AG04450 (cell line): ENCODE measurements at places on chromosomes 6 and 20. TPM values are rescaled to one million over a fixed set of nuclear protein-coding genes. Genes with fewer than 3 reads are reported as not detected.

DNA sequence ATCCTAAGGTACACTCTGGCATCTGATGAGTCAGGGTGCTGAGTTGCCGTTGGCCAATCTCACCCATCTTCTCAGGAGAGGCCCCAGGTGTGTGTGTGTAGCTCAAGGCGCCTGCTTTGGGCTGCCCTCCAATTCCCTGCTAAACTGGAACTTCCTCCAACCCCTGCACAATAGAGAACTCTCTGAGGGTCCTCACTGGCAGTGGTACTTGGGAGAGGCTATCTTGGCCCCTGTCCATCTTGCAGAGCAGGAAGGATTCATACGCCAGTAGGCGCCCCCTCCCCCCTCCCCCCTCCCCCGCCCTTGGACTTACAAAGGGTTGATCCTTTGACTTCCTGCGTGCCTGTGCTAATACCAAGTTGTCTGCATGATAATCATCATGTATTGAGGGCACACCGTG, 173.6 kb downstream of the SASH1 start:
- DNase-seq: no peak

Gene ZDHHC14
- polyA plus RNA-seq: 2.1 and 2.2 TPM in 2 replicates

GRCh38 chr6:159066483-159066882, 21.7 kb upstream of the TAGAP start:
- no peak for DNase-seq

DNA sequence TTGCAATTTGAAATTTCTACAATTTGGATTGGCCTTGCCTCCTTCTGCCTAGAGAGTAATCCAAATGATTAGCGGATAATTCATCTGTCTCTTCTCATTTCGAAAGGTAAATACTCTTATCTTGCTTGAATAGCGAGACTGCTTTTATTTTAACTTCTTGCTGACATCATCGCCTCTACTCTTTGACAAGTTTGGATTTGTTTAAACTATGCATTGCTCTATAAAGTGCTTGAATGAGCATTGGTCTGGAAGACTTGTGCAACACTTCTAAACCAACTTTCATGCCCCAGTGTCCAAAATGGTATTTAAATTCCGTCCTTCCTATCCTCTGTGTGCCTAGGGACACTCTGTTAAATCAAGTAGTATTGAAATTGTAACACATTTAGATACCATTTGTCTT, 384.1 kb upstream of the SLC35B3 start:
- no peak for DNase-seq

- no peak for DNase-seq
Measured at GRCh38 chr6:97049253-97050011, 124.9 kb downstream of the KLHL32 start.

- no peak for DNase-seq
Measured at GRCh38 chr6:163437466-163437865, 22.9 kb downstream of the QKI start.

Gene SASH1
- polyA plus RNA-seq: 26.6 and 27.0 TPM in 2 replicates

- DNase-seq: no peak
Measured at GRCh38 chr6:166728884-166729530, 102.0 kb upstream of the RPS6KA2 start.

DNA sequence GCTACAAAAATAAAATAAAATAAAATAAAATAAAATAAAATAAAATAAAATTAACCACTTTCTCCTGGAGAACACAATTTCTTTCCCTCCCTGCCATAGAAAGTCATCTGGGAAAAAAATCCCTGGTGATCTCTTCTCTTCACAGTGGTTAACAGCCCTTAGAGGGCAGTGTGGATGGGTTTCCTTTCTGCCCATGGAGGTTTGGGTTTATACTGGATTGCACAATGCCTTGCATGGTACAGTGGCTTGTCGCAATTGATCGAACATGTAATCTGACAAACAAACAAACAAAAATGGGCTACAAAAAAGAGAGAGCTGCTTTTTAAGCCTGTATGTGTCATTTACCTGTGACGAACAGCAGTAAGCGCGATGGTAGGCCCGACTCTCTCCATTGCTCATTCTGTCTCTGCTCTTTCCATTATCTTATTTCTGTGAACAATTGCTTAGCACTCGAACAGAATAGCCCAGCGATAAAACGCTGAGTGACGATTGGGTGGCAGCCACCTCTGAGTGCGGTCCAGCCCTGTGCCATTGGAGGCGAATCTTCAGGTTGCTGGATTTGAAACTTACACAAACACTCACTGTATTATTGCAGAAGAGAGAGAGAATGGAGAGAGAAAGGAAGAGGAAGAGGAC, 166.1 kb downstream of the CD83 start:
- DNase-seq: no peak

Gene CENPW
- 6.7 and 10.6 TPM in 2 replicates for polyA plus RNA-seq

GRCh38 chr6:147947521-147947920, 395.1 kb upstream of the SASH1 start:
- DNase-seq: no peak

Gene HCRTR2
- not detected in 2 replicates for polyA plus RNA-seq
